Skeletal muscle cell (primary cell): ENCODE measurements at places on chromosomes 4 and X.

DNA sequence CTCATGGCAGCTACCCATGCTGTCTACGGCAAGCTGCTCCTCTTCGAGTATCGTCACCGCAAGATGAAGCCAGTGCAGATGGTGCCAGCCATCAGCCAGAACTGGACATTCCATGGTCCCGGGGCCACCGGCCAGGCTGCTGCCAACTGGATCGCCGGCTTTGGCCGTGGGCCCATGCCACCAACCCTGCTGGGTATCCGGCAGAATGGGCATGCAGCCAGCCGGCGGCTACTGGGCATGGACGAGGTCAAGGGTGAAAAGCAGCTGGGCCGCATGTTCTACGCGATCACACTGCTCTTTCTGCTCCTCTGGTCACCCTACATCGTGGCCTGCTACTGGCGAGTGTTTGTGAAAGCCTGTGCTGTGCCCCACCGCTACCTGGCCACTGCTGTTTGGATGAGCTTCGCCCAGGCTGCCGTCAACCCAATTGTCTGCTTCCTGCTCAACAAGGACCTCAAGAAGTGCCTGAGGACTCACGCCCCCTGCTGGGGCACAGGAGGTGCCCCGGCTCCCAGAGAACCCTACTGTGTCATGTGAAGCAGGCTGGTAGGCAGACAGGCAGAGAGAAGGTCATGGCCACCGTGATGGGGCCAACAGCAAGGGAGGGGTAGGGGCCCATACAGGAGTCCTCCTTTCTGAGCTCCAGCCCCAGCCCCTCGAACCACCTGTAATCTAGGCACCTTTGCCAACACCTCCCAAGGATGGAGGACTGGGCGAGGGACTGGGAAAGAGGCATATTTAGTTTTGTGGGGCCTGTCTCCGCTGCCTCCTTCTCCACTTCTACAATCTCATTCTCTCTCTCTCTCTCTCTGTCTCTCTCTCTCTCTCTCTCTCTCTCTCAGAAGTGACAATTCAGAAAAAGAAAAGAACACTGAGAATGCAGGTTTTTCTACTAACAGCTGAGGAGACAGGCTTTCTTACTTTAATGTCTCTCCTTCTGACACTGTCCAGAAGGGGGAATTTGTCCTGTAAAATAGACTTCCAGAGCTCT is 4.7 kb upstream of the TSPYL2 start:
- no peak for DNase-seq

DNA sequence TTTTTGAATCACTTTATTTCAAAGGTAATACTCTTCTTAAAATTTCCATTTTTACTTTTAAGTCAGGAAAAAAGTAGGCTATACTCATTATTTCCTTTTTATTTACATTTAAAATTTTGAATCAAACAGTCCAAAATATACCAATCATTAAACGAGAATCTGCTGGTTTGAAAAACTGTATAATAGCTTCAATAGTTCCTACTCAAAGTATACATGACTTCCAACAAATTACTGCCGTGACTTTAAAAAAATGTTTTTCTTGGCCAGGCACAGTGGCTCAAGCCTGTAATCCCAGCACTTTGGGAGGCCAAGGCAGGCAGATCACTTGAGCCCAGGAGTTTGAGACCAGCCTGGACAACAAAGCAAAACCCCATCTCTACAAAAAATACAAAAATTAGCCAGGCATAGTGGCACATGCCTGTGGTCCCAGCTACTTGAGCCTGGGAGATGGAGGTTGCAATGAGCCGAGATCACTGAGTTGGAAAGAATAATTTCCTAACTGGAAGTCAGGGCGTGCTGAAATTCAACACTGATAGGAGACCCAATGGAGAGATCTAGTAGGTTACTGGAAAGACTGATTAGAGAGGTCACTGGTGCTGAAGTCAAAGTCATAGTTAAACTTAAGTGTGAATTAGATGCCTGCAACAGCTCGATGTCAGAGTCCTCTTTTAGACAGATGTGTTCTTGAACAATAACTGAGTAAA is 9.0 kb downstream of the KLHL8 start:
- DNase-seq, result no peak

- no peak for DNase-seq
Measured at GRCh38 chr4:159778298-159778697, 675.4 kb downstream of the RAPGEF2 start.

- DNase-seq, result no peak
Measured at GRCh38 chr4:56078866-56079265, 130.1 kb downstream of the CEP135 start.

GRCh38 chrX:23394421-23394820 is 59.8 kb downstream of the PTCHD1 start:
- DNase-seq, result no peak

DNA sequence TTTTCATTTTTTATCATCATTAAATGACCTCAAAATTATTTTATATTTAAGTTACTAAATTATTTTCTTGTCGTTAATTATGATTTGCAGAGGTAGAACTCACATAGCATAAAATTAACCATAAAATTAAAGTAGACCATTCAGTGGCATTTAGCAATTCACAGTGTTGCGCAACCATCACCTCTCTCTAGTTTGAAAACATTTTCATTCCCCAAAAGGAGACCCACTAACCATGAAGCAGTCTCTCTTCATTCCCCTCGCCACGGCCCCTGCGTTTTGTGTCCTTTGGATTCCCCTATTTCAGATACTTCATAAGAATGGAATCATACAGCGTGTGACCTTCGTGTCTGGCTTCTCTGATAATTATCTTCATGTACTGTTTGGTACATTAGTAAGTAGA is 154.9 kb downstream of the ENPP6 start:
- DNase-seq, result no peak

GRCh38 chr4:129455482-129455881 is 359.5 kb downstream of the C4orf33 start:
- no peak for DNase-seq

GRCh38 chr4:16760617-16761363 is 137.7 kb downstream of the LDB2 start:
- no peak for DNase-seq

DNA sequence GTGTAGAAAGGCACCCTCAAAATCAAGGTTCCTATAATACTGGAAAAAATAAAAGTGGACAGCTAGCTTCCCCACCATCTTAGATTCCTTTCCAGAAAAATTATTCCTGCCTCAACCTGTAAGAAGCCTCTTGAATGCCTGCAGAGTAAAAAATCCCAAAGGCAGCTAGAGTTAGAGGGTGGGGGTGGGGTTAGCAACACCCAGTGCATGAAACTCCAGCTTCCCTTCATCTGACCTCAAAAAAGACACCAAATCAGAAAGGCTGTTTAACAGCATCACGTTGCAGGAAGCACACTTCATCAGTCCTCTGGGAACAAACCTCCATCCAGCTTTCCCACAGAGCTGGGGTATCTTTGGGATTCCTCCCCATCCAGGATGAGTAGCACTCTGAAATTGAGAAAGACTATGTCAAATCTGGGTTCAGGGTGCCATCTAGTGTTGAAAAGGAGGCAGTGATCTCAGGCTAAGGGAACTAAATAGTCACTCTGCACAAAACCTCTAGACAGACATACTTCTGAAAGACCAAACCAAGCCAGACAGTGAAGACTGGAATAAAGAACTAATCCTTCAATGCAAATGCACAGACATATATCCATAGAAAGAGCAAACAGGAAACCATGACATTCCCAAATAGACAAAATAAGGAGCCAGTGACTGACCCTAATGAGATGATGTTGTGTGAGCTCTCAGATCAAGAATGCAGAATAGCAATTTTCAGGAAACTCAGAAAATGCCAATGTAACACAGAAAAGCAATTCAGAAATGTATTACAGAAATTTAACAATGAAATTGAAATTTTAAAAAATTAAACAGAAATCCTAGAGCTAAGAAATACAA is 97.9 kb downstream of the ARHGEF9 start:
- DNase-seq, result peak; percentile 45

- no peak for DNase-seq
Measured at GRCh38 chr4:22454955-22455354, 60.9 kb downstream of the ADGRA3 start.

DNA sequence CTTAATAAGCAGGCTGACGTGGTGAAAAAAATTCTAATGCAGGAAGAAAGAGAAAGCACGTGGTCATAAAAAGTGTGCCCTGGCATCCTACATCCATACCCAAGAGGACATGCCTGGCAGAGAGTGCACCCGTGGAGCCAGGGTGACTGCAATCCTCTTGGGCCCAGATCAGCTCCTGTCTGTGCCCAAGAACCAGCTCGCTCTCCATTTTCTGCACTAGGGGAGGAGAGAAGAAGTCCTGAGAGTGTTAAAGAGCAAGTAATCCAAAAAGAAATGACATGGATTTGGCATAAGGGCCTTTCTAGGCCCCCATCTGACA is 483.1 kb downstream of the BCOR start:
- DNase-seq, result no peak

- DNase-seq, result no peak
Measured at GRCh38 chrX:138006180-138006579, 440.3 kb downstream of the ZIC3 start.

DNA sequence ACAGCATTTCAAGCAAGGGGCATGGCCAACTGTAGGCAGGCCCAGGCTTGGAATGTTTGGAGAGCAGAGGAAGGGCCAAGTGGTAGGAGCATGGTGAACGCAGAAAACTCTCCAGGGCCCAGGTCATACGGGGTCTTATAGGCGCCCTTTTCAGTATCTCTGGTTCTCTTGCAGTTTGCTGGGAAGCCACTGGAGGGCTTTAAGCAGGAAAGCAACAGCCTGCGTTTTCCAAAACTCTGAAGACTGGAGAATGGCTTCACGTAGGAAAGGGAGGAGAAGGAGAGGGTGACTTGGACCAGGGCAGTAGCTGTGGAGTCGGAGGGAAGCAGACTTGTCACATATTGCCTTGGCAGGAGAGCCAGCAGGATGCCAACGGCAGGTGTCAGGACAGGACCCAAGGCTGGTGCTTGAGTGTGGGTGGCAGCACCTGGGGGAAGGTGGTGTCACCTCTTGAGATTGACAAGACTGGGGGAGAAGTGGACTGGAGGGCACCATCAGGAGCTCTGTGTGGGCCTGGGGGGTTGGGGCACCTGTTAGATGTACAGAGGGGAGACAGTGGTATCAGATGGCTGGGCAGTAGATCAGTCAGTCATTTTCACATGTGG is 21.9 kb downstream of the TKTL1 start:
- no peak for DNase-seq

DNA sequence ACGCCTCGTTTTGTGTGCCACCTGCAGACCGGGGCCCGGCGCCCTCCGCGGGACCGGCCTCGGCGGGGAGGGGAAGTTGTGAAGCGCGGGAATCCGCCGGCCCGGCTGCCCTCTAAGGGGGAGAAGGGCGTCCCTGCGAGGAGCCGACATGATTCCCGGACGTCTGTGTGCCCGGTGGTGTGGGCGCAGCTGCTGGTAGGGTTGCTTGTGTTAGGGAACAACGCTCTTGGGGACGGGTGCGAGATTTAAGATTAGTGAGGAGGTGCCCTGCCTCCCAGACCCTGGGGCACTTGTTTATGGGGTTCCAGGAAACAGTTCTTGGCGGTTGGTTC is 627 bp downstream of the CDKN2AIP start:
- no peak for DNase-seq

GRCh38 chr4:107066621-107067020 is 30.5 kb upstream of the DKK2 start:
- no peak for DNase-seq

- DNase-seq, result no peak
Measured at GRCh38 chr4:16926214-16926613, 27.8 kb upstream of the LDB2 start.

- no peak for DNase-seq
Measured at GRCh38 chr4:7585768-7586167, 151.0 kb upstream of the PSAPL1 start.

DNA sequence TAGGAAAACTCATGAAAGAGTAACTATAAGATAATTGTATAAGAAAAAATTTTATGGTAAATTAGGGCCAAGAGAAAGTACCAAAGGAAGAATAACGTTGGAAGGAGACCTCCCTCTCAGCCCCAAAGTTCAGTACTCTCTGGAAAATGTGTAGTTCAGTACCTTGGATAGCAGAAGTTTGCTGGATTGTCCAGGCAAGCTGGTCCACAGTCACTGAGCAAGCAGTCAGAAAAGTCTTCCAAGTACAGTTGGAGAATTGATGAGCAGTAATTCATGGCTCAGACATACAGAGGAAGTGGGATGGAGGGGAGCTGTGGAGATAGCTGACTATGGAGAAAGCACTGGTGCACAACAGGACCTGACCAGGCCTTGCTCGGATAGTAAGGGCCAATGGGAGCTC is 598.2 kb upstream of the NDST4 start:
- no peak for DNase-seq

DNA sequence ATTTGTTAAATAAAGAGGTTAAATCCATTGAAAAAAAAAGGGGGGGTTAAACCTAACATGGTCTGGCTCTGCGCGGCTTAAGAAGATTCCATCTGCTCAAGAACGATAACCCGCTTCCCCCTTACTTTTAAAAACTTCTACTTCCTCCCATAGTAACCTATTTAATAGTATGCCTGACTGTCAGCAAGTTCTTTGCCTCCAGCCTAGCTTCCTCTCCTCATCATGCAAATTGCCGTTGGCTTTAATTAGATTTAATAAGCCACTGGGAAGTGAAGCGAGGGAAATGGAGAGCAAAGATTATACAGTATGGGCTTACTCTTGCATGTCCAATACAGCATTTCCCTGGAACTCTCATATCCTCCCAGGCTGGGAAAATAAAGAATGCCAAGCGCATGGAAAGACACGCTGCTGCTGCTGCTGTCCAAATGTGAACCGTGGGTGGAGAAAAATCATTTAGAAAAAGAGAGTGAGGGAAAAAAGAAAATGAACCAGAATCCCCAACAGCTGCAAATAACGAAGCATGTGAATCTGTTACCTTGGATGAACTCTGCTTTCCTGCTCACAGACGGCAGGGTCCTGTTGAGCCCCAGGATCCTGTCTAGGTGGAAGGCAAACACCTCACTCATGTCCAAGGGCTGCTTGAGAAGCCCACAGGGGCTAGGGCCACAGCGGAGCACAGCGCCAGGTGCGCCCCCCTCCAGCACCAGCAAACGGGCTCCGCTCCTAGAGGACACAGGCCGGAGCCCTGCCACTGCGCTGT is 2.7 kb downstream of the GASK1B start:
- DNase-seq, result peak; percentile 29

- no peak for DNase-seq
Measured at GRCh38 chrX:6990552-6991193, 156.8 kb upstream of the STS start.

- peak; percentile 29 for DNase-seq
Measured at GRCh38 chr4:164169591-164169990, 584.3 kb upstream of the SMIM31 start.

- no peak for DNase-seq
Measured at GRCh38 chrX:108494406-108495090, 54.9 kb downstream of the COL4A5 start.
